Endothelial cell of umbilical vein (primary cell): ENCODE measurements at places on chromosomes 5 and 9.

GRCh38 chr5:1702318-1702717 is 97.3 kb downstream of the MRPL36 start:
- DNase-seq = no peak

GRCh38 chr5:103561685-103562452 is 720 bp downstream of the NUDT12 start:
- DNase-seq = no peak

GRCh38 chr5:62066761-62067277 is 239.2 kb upstream of the KIF2A start:
- DNase-seq = no peak

DNA sequence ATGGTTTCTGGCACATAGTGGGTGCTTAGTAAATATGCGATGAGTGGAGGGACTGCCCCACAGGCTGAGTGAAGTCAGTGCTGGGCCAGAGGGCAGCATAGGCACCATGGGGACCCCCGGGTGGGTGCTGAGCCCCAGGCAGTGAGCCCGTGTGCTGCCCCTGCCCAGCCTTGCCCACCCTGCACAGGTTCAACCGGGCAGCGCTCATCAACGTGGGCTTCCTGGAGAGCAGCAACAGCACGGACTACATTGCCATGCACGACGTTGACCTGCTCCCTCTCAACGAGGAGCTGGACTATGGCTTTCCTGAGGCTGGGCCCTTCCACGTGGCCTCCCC is 7.2 kb downstream of the B4GALT7 start:
- no peak for DNase-seq

- no peak for DNase-seq
Measured at GRCh38 chr5:53431665-53432064, 48.8 kb upstream of the FST start.
